Osteoblast (primary cell): ENCODE measurements at places on chromosomes 11 and 22. TPM values are rescaled to one million over a fixed set of nuclear protein-coding genes. Genes with fewer than 3 reads are reported as not detected.
A peak's percentile ranks its signal among the peaks of the same experiment; 100 is the strongest.

Gene MB
- total RNA-seq, result 0.36 TPM in 1 of 2 replicates, not detected in the other

Gene PRG3
- not detected in 2 replicates for total RNA-seq

Gene PHLDA2
- 2.5 and 3.8 TPM in 2 replicates for total RNA-seq

Gene TSPAN32
- total RNA-seq, result 0.59 and 1.4 TPM in 2 replicates

Gene MEI1
- total RNA-seq, result 0.29 and 0.36 TPM in 2 replicates

Gene ABCG4
- total RNA-seq, result under 0.01 TPM in 1 of 2 replicates, not detected in the other

Gene TOM1
- total RNA-seq, result 118 and 131 TPM in 2 replicates

Gene WNT7B
- 0.59 TPM in 1 of 2 replicates, not detected in the other for total RNA-seq

Gene OR2AG1
- total RNA-seq, result not detected in 2 replicates

Gene KCTD14
- 0.29 and 0.36 TPM in 2 replicates for total RNA-seq

Gene DEPDC7
- total RNA-seq, result 13.3 and 14.5 TPM in 2 replicates

DNA sequence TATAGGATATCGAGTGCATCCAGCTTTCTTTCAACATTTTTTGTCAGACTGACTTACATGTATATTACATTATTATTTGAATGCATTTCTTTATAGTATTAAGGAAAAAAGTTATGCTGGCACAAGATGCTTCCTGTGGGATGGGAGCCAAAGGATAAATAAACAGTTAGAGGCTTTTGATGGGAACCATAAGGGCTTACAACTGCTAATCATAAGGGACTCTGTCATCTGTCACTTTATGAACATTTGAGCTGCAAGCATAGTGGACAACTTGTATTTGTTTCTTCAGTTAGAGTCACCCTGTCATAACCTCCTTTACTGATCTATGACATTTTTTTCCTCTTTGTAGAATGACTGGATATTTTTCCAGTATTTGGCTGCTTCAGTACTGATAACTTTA lies 132.4 kb upstream of the CHORDC1 start:
- no peak overlapping the region for H3K4me3 ChIP-seq
- DNase-seq, result no peak
- no peaks in the 10 kb centered on the region for H3K36me3 ChIP-seq
- no peaks in the 10 kb centered on the region for H3K4me1 ChIP-seq
- no peaks in the 10 kb centered on the region for H3K27me3 ChIP-seq
- no peak overlapping the region for H3K27ac ChIP-seq

DNA sequence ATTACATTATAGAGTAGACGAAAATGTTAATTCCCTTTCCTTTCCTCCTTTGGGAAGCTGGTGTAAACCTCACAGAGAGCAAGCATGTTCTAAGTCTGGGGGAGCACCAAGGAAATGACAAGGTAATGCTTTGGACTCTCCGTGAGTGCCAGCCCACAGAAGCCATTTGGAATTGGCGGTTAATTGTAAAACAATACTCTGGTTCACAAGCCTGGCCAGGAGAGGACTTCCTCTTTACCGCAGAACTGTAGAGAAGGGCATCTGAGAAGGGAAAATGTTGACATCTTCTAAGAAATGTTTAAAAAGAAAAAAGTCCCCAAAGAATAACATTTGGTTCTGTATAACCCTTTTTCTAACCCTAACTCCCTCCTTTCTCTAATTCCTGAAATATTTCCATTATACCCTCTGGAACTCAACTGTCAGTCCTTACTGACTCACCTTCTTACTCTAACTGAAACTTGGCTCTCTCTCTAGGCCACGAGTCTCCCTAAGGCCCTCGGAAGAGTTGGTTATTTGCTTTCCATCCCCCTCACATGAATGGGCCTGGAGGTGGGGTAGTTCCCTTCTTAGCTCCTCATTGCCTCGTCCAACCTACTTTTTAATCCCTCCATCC lies 379.8 kb downstream of the SOX6 start:
- H3K27ac ChIP-seq, result peak overlapping the region; percentile 2
- DNase-seq, result no peak
- no peak overlapping the region for H3K4me3 ChIP-seq
- peaks cover 16% of the 10 kb centered on the region for H3K4me1 ChIP-seq
- H3K36me3 ChIP-seq, result no peaks in the 10 kb centered on the region

GRCh38 chr22:35921777-35922176 lies 106.8 kb downstream of the RBFOX2 start:
- H3K27ac ChIP-seq, result peak overlapping the region; percentile 83
- peak overlapping the region; percentile 37 for H3K4me3 ChIP-seq
- H3K27me3 ChIP-seq, result no peaks in the 10 kb centered on the region
- H3K4me1 ChIP-seq, result peaks cover 32% of the 10 kb centered on the region
- H3K36me3 ChIP-seq, result no peaks in the 10 kb centered on the region
- peak; percentile 19 for DNase-seq

GRCh38 chr22:49674479-49675050 lies 153.1 kb downstream of the BRD1 start:
- H3K36me3 ChIP-seq, result no peaks in the 10 kb centered on the region
- no peak overlapping the region for H3K4me3 ChIP-seq
- no peak overlapping the region for H3K27ac ChIP-seq
- H3K4me1 ChIP-seq, result no peaks in the 10 kb centered on the region
- peak; percentile 71 for DNase-seq

GRCh38 chr11:96486890-96487611 lies 97.2 kb downstream of the JRKL start:
- H3K27me3 ChIP-seq, result no peaks in the 10 kb centered on the region
- peak overlapping the region; percentile 10 for H3K4me3 ChIP-seq
- no peaks in the 10 kb centered on the region for H3K4me1 ChIP-seq
- DNase-seq, result no peak
- no peaks in the 10 kb centered on the region for H3K36me3 ChIP-seq

GRCh38 chr11:115363921-115364320 lies 140.3 kb downstream of the CADM1 start:
- no peak overlapping the region for H3K27ac ChIP-seq
- H3K27me3 ChIP-seq, result no peaks in the 10 kb centered on the region
- no peaks in the 10 kb centered on the region for H3K4me1 ChIP-seq
- DNase-seq, result no peak

- H3K27ac ChIP-seq, result no peak overlapping the region
- peaks cover 31% of the 10 kb centered on the region for H3K4me1 ChIP-seq
- H3K36me3 ChIP-seq, result no peaks in the 10 kb centered on the region
Observed at GRCh38 chr11:76701294-76702040, 30.9 kb upstream of the LRRC32 start.

DNA sequence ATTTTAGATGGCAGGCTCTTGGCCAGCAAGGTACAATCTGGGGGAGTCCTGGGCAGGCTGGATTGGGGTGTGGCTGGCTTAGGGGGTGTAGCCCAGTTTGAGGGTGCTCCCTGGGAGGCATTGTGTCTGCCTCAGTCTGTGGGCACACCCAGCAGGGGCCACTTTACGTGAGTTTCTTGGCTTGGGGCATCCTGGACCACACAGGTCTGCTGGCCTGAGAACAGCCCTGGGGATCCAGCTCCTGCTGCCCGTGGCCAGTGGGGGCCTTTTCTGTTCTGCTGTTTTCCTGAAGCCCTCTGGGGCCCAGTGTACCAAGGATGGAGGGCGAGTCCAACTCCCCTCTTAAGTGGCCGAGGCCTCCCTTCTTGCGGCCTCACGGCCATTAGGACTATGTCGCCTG lies 71.9 kb downstream of the MPPED1 start:
- H3K4me3 ChIP-seq, result no peak overlapping the region
- no peaks in the 10 kb centered on the region for H3K27me3 ChIP-seq
- H3K27ac ChIP-seq, result no peak overlapping the region
- H3K36me3 ChIP-seq, result no peaks in the 10 kb centered on the region

- DNase-seq, result peak; percentile 74
- H3K36me3 ChIP-seq, result peaks cover 16% of the 10 kb centered on the region
- peak overlapping the region; percentile 99 for H3K4me3 ChIP-seq
- H3K4me1 ChIP-seq, result peaks cover 19% of the 10 kb centered on the region
- no peaks in the 10 kb centered on the region for H3K27me3 ChIP-seq
Observed at GRCh38 chr22:41619979-41620588, 759 bp downstream of the DESI1 start.

- no peak for DNase-seq
- H3K27me3 ChIP-seq, result no peaks in the 10 kb centered on the region
- peaks cover 58% of the 10 kb centered on the region for H3K4me1 ChIP-seq
- peak overlapping the region; percentile 92 for H3K27ac ChIP-seq
Observed at GRCh38 chr11:35550374-35551036, 25.1 kb upstream of the PAMR1 start.

DNA sequence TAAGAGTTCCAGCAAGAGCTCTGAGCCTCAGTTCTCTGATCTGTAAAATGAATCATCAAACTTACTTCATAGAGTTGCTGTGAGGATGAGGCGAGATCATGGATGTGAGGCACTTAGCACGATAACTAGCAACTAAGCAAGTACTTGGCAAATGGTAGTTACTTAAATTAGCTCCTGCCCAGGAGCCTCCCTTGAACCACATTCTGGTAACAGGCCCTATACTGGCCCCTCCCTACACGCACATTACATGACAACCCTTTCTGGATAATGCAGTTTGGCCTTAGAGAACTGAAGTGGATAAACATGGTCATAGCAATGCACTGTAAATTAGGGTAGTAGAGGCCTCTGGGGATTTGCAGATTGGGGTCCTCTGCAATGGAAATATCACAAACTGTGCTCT lies 187.4 kb upstream of the NARS2 start:
- H3K27me3 ChIP-seq, result peaks cover 2% of the 10 kb centered on the region
- H3K27ac ChIP-seq, result no peak overlapping the region
- H3K36me3 ChIP-seq, result no peaks in the 10 kb centered on the region
- no peaks in the 10 kb centered on the region for H3K4me1 ChIP-seq
- no peak overlapping the region for H3K4me3 ChIP-seq
- DNase-seq, result no peak

DNA sequence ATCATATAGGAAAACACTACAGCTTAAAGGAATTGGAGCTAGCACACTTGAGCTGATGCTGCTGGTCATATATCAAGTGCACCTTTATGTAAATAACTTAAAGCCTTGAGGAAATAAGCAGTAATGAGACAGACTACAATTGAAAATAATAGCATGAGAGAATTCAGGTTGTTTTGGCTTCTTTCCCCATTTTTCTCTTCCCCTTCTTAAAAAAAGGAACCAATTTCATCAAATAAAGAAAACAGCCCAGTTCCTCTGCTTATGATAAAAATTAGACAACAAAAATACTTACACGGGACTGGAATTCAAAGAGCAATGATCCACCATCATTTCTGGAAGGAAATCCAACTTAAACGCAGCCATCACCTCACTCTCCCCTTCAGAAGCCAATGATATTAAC lies 50.2 kb upstream of the RAPSN start:
- no peak for DNase-seq
- no peak overlapping the region for H3K4me3 ChIP-seq
- H3K27me3 ChIP-seq, result no peaks in the 10 kb centered on the region
- H3K27ac ChIP-seq, result no peak overlapping the region
- peaks cover 21% of the 10 kb centered on the region for H3K36me3 ChIP-seq

- no peak overlapping the region for H3K4me3 ChIP-seq
- DNase-seq, result no peak
- H3K27ac ChIP-seq, result no peak overlapping the region
- H3K27me3 ChIP-seq, result no peaks in the 10 kb centered on the region
- peaks cover 1% of the 10 kb centered on the region for H3K36me3 ChIP-seq
Observed at GRCh38 chr11:6323291-6323905, 3.1 kb upstream of the CAVIN3 start.

GRCh38 chr11:122734848-122735496 lies 79.5 kb downstream of the UBASH3B start:
- no peak for DNase-seq
- H3K27me3 ChIP-seq, result no peaks in the 10 kb centered on the region
- H3K27ac ChIP-seq, result no peak overlapping the region
- no peaks in the 10 kb centered on the region for H3K36me3 ChIP-seq

GRCh38 chr11:72585762-72586311 lies 88.4 kb downstream of the PDE2A start:
- H3K27me3 ChIP-seq, result peaks cover 80% of the 10 kb centered on the region
- no peak overlapping the region for H3K27ac ChIP-seq
- peak; percentile 98 for DNase-seq
- H3K36me3 ChIP-seq, result no peaks in the 10 kb centered on the region
- no peaks in the 10 kb centered on the region for H3K4me1 ChIP-seq
